ENCODE measurements at places on chromosomes 13 and 19. TPM values are rescaled to one million over a fixed set of nuclear protein-coding genes. Genes with fewer than 3 reads are reported as not detected.
A peak's percentile ranks its signal among the peaks of the same experiment; 100 is the strongest.

DNA sequence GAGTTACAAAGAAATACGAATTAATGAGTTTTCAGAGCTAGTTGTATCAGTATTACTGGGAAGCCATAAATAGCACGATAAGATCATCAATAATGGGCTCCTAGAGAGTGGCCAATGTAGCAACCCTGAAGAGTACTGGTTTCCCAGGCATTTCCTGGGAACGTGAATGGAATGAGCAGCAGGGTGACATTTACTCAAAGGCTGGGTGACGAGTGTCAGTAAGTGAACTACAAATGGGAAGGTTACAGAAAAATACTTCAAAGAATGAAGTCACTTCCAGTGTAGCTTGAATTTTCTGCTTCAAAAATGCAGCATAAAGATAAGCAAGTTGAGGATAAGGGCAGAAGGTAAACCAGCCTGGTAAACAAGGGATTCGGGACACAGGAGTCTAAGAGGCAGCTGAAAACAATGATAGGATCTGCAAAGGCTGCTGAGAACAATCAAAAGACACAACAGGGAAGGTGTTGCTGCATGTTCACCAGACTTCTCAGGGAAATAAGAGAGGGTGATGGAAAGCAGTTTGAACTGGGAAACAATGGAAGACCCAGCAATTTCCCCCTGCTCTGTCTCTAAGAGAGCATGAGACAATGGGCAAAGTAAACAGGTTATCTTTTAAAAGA lies 48.6 kb upstream of the POSTN start:
- H3K27ac ChIP-seq: no peak overlapping the region
- no peaks in the 10 kb centered on the region for H3K27me3 ChIP-seq
- peaks cover 15% of the 10 kb centered on the region for H3K4me1 ChIP-seq

GRCh38 chr19:4620675-4621074 lies 18.6 kb upstream of the TNFAIP8L1 start:
- no peaks in the 10 kb centered on the region for H3K36me3 ChIP-seq
- no peak for DNase-seq
- H3K27me3 ChIP-seq: no peaks in the 10 kb centered on the region
- no peak overlapping the region for H3K27ac ChIP-seq

GRCh38 chr13:98483601-98484288 lies 93.2 kb downstream of the STK24 start:
- H3K36me3 ChIP-seq: peaks cover 3% of the 10 kb centered on the region
- peaks cover 81% of the 10 kb centered on the region for H3K4me1 ChIP-seq
- H3K27me3 ChIP-seq: no peaks in the 10 kb centered on the region
- peak overlapping the region; percentile 25 for H3K4me3 ChIP-seq
- peak overlapping the region; percentile 82 for H3K27ac ChIP-seq

DNA sequence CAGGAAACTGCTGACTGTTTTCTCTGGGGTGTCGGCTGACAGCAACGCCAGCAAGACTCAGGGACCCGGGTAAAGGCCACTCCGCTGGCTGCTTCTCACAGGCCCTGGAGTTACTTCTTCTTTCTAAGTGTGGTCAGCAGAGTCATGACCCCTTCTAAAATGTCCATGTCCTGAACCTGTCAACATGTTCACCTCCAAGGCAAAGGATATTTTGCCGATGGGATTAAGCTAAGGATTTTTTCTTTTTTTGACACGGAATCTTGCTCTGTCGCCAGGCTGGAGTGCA lies 7.9 kb downstream of the PEX11G start:
- no peak for DNase-seq
- no peaks in the 10 kb centered on the region for H3K36me3 ChIP-seq
- H3K27me3 ChIP-seq: no peaks in the 10 kb centered on the region
- no peak overlapping the region for H3K4me3 ChIP-seq

- H3K36me3 ChIP-seq: no peaks in the 10 kb centered on the region
- peak overlapping the region; percentile 96 for H3K4me3 ChIP-seq
- DNase-seq: peak; percentile 61
- peak overlapping the region; percentile 99 for H3K27ac ChIP-seq
Measured at GRCh38 chr19:47226426-47227351, 4.3 kb downstream of the BBC3 start.

DNA sequence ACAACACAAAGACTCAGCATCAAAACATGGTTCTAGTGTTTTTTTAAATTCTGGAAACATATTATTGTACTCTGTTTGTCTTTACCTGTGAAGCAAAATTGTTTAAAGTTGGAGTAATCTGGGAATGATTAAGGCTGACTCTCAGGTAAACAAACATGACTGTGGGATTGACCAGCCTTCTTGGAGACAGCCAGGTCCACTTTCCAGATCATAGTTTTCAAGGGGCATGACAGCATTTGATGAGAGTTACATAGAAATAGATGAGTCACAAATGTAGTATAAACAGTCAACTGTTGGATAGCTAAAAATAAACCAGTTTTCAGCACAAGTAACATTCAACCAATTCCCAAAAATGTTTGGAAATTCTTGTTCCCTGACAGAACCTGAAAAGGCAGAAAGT lies 1680.9 kb downstream of the OLFM4 start:
- no peak overlapping the region for H3K27ac ChIP-seq
- H3K4me1 ChIP-seq: no peaks in the 10 kb centered on the region
- H3K4me3 ChIP-seq: no peak overlapping the region
- no peaks in the 10 kb centered on the region for H3K27me3 ChIP-seq
- no peak for DNase-seq

- no peaks in the 10 kb centered on the region for H3K27me3 ChIP-seq
- no peaks in the 10 kb centered on the region for H3K36me3 ChIP-seq
- no peak overlapping the region for H3K4me3 ChIP-seq
- DNase-seq: peak; percentile 45
Measured at GRCh38 chr13:113843864-113844556, 19.9 kb downstream of the GAS6 start.

- no peaks in the 10 kb centered on the region for H3K27me3 ChIP-seq
- no peak for DNase-seq
- H3K4me3 ChIP-seq: no peak overlapping the region
- H3K27ac ChIP-seq: no peak overlapping the region
Measured at GRCh38 chr13:24502533-24503378, 9.8 kb downstream of the PARP4 start.

DNA sequence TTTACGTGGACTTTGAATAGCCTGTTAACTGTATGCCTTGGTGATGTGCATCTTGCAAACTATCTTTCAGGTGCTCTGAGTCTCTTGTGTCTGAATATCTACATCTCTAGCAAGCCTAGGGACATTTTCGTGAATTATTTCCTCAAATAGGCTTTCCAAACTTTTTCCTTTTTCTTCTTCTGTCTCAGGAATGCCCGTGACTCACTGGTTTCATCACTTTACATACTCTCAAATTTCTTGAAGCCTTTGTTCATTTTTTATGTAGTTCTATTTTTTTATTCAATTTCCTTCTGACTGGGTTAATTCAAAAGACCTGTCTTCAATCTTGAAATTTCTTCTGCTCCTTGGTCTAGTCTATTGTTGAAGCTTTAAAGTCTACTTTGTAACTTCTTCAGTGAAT lies 332.2 kb downstream of the OXGR1 start:
- no peaks in the 10 kb centered on the region for H3K4me1 ChIP-seq
- no peaks in the 10 kb centered on the region for H3K36me3 ChIP-seq
- H3K4me3 ChIP-seq: no peak overlapping the region
- no peak overlapping the region for H3K27ac ChIP-seq
- no peak for DNase-seq

GRCh38 chr13:29640665-29641064 lies 45.2 kb upstream of the SLC7A1 start:
- no peak overlapping the region for H3K4me3 ChIP-seq
- DNase-seq: no peak
- no peak overlapping the region for H3K27ac ChIP-seq

DNA sequence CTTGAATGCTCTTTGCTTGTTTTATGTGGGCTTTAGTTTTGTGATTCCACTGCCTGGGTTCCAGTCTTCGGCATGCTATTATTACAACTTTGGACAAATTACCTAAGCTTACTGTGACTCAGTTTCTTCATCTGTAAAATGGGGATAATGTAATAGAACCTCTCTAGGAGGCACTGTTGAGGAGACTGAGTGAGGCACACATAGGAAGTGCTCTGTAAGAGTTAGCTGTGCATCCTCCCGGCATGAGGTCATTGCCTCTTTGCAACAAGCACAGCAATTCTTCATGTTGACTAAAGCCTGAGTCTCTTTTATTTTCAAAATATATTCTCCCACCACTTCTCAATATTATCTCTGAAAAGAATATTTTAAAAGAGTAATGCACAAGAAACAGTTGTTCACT lies 227.4 kb downstream of the DLEU7 start:
- no peak overlapping the region for H3K27ac ChIP-seq
- no peak for DNase-seq
- H3K4me1 ChIP-seq: no peaks in the 10 kb centered on the region
- no peak overlapping the region for H3K4me3 ChIP-seq
- H3K36me3 ChIP-seq: no peaks in the 10 kb centered on the region
- H3K27me3 ChIP-seq: no peaks in the 10 kb centered on the region

DNA sequence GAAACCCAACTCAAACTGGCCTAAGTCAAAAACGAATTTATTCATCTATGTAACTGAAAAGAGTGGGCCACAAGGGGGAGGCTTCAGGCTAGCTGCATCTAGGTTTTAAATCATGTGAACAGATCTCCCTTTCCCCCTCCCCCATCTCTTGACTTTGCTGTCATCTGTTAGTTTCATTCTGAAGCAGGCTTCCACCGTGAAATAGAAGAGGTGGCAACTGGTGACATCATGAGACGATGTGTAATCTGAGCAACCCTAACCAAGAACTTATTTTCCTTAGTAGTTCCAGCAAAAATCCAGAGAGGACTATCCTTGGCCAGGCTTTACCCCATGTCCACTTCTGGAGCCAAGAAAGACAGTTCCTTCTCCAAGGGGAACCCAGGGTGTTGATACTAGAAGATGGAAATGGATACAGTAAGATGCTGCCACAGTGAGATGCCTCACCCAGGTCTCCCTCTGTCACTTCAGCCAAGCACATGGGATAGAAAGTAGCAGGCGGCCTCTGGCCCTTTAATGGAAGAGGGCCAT lies 9.4 kb downstream of the SAMD4B start:
- no peaks in the 10 kb centered on the region for H3K4me1 ChIP-seq
- no peak overlapping the region for H3K4me3 ChIP-seq
- DNase-seq: no peak
- peaks cover 21% of the 10 kb centered on the region for H3K36me3 ChIP-seq

GRCh38 chr19:52626915-52627314 lies 11.2 kb downstream of the ZNF83 start:
- no peaks in the 10 kb centered on the region for H3K4me1 ChIP-seq
- H3K4me3 ChIP-seq: no peak overlapping the region
- no peaks in the 10 kb centered on the region for H3K27me3 ChIP-seq
- no peak for DNase-seq
- no peaks in the 10 kb centered on the region for H3K36me3 ChIP-seq

- no peaks in the 10 kb centered on the region for H3K4me1 ChIP-seq
- no peaks in the 10 kb centered on the region for H3K27me3 ChIP-seq
- H3K27ac ChIP-seq: no peak overlapping the region
- no peak overlapping the region for H3K4me3 ChIP-seq
Measured at GRCh38 chr13:75217949-75218348, 264.0 kb downstream of the TBC1D4 start.

- no peak overlapping the region for H3K27ac ChIP-seq
- H3K4me3 ChIP-seq: 0 out of 2 replicates have a peak overlapping the region, but pooled peaks have one; percentile 31
- DNase-seq: peak; percentile 58
Measured at GRCh38 chr19:37551129-37551993, 43.2 kb downstream of the ZNF571 start.

GRCh38 chr13:33381906-33382305 lies 96.4 kb upstream of the STARD13 start:
- H3K27ac ChIP-seq: no peak overlapping the region
- H3K4me3 ChIP-seq: no peak overlapping the region
- H3K4me1 ChIP-seq: peaks cover 5% of the 10 kb centered on the region
- H3K27me3 ChIP-seq: no peaks in the 10 kb centered on the region
- DNase-seq: no peak

DNA sequence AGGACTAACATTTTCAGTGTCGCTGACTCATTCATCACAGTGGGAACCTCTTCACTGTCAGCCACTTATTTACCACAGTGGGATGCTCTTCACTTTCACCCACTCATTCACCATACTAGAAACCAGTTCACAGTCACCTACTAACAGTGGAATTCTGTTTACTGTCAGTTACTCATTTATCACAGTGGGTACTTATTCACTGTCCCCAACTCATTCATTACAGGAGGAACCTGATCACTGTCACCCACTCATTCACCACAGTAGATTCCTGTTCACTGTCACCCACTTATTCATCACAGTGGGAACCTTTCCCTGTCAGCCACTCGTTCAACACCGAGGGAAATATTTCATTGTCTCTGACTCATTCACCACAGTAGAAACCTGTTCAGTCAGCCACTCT lies 10.1 kb upstream of the ZNF85 start:
- no peaks in the 10 kb centered on the region for H3K4me1 ChIP-seq
- H3K27ac ChIP-seq: no peak overlapping the region
- DNase-seq: no peak

GRCh38 chr13:35789335-35790165 lies 313.1 kb upstream of the MAB21L1 start:
- H3K36me3 ChIP-seq: no peaks in the 10 kb centered on the region
- no peaks in the 10 kb centered on the region for H3K27me3 ChIP-seq
- H3K4me3 ChIP-seq: no peak overlapping the region
- DNase-seq: peak; percentile 53

GRCh38 chr19:2983351-2984214 lies 6.2 kb downstream of the TLE6 start:
- peaks cover 31% of the 10 kb centered on the region for H3K4me1 ChIP-seq
- DNase-seq: peak; percentile 93
- H3K27me3 ChIP-seq: peaks cover 2% of the 10 kb centered on the region
- H3K27ac ChIP-seq: peak overlapping the region; percentile 71
- no peaks in the 10 kb centered on the region for H3K36me3 ChIP-seq
- peak overlapping the region; percentile 42 for H3K4me3 ChIP-seq

The SLC5A5 gene
- total RNA-seq: 2.1 TPM

The CYP4F2 gene
- total RNA-seq: not detected

The GPR12 gene
- total RNA-seq: not detected

The ZNF177 gene
- total RNA-seq: 5.0 TPM

The LMO7 gene
- total RNA-seq: 22.3 TPM

The ZNF610 gene
- 6.3 TPM for total RNA-seq

The NOVA2 gene
- 14.9 TPM for total RNA-seq

The EPS8L1 gene
- total RNA-seq: 47.5 TPM

The RFPL4AL1 gene
- total RNA-seq: not detected

The LIM2 gene
- total RNA-seq: not detected

The ZNF835 gene
- 1.7 TPM for total RNA-seq

The SIGLEC14 gene
- not detected for total RNA-seq

The TMEM255B gene
- 0.82 TPM for total RNA-seq

The RASGRP4 gene
- total RNA-seq: 3.6 TPM

The BCAM gene
- 100 TPM for total RNA-seq

The SIGLEC9 gene
- not detected for total RNA-seq

Data from GM23338 (cell line).